ENCODE measurements at places on chromosomes 12 and 14. TPM values are rescaled to one million over a fixed set of nuclear protein-coding genes. Genes with fewer than 3 reads are reported as not detected.

GRCh38 chr14:102973706-102974285, 51.3 kb downstream of the AMN start:
- H3K36me3 ChIP-seq = peaks cover 58% of the 10 kb centered on the region

- no peaks in the 10 kb centered on the region for H3K27me3 ChIP-seq
- H3K36me3 ChIP-seq = no peaks in the 10 kb centered on the region
- DNase-seq = no peak
- H3K4me3 ChIP-seq = no peak overlapping the region
- H3K4me1 ChIP-seq = peaks cover 17% of the 10 kb centered on the region
These were observed 81.4 kb upstream of the ARID2 start for GRCh38 chr12:45648070-45648469.

DNA sequence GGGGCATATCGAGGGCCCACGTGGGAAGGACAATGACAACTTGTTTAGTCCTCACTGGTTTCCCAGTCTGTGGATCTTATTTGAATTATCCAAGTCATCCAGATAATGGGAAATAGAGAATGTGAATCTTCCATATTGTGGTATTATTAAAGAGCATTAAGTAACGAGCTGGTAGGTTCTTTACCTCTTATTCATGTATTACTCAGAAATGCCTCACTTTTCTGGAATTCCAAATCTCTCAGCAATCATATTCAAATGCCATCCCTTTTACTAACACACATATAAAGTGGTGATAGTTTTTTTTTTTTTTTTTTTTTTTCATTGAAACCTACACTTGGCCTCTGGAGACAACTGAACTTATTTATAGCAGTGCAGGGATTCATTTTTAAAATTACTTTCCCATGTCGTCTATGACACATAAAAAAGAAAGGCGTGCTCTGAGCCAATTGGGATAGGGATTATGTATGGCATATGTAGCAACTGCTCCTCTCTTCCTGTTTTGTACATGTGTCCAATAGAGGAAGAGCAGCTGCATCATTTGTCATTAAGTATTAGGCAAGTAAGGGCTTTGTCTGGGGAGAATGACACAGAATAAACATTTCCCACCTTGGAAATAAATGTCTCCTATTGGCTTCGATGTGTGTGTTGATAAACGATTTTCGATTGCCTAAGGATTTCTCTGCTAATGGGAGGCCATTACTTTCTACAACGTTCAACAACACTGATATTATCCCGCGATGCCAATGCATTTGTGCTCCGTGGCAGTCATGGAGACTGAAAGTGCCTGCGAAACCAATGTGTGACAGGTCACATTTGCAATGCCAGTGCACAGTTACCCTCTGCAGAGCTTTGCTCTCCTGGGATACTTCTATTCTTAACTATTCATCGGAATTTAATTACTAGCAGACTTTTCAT, 78.6 kb upstream of the IFNG-AS1 start:
- H3K27ac ChIP-seq = no peak overlapping the region
- H3K4me3 ChIP-seq = no peak overlapping the region
- no peaks in the 10 kb centered on the region for H3K4me1 ChIP-seq
- no peaks in the 10 kb centered on the region for H3K36me3 ChIP-seq

DNA sequence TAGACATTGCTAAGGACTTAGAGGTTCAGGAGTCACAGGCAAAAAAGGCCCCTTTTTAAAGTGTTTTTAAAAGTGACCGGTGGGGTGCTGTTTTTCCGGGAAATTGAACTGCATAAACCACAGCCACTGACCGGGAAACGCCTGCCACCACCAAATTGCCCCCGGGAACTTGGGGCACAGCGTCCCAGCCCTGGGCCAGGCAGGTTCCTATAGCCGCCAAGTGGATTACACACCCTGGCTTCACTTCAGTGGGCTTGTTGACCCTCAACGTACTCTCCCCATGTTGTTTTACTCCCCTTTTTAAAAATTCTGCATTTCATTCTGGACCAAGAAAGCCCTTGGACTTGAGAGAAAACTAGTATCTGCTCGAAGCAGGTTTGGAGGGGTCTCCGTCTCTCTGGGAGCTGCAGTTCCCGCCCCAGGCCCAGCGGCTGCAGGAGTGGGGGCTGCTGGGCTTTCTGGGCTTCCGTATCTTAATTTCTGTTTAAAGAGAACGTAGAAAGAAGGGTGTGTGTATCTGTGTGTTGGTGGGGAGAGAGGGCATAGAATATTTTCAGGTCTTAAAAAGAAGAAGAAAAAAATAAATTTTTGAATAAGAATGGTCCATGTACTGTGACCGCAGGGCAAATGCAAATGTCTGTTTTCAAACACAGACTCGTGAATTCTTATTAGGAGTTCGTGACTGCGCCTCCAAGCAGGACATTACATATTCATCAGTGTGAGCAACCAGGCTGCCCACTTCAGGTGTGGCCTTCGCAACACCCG, 82.9 kb downstream of the PAPOLA start:
- no peaks in the 10 kb centered on the region for H3K27me3 ChIP-seq
- no peaks in the 10 kb centered on the region for H3K36me3 ChIP-seq
- H3K27ac ChIP-seq = no peak overlapping the region
- DNase-seq = no peak
- H3K4me1 ChIP-seq = peaks cover 46% of the 10 kb centered on the region

DNA sequence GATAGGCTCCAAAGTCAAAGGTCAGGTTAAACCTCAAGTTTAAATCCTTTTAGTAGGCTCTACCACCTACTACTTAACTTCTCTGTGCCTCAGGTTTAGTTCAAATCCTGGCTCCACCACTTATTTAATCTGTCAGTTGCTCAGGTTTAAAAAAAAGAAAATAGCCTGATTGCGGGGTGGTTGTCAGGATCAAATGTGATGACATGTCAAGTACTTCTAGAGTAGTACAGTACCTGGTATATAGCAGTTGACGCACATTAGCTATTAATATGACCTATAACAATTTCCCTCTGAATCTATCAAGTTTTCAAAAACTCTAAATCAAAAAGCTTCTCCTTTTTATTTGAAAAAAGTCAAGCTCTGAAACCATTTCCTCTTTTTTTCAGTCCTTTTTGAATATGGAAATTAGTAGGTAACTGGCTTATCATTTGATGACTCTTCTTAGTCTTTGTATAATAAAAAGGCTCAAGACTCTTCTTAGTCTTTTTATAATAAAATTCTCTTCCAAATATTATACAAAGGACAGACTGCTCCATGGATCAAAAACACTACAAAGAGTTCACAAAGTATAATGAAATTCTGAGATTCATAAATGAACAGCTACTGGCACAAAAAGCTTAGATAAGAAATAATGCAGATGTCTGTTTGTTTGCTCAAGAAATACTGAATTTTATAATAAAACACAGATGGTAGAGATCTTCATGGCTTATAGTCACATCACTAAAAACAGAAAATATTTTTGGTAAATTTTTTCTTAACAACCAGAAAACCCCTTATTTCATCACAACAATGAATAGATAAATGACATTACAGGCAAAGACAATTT, 5.0 kb downstream of the OSBPL8 start:
- no peak overlapping the region for H3K27ac ChIP-seq
- peaks cover 47% of the 10 kb centered on the region for H3K4me1 ChIP-seq
- DNase-seq = no peak
- no peak overlapping the region for H3K4me3 ChIP-seq

GRCh38 chr14:103094406-103095209, at the start of gene EXOC3L4:
Gene EXOC3L4 (plus strand): TSS chr14:103094725. CDS start chr14:103100220, 5,495 bp downstream.
- H3K27me3 ChIP-seq = peaks cover 11% of the 10 kb centered on the region
- no peaks in the 10 kb centered on the region for H3K36me3 ChIP-seq
- H3K27ac ChIP-seq = no peak within 1 kb of the TSS
- no peak for DNase-seq
- H3K4me3 ChIP-seq = no peak within 1 kb of the TSS

The CKAP4 gene
- total RNA-seq = 67.8 TPM

Data from WTC11 (cell line).